Smooth muscle cell of trachea (primary cell): ENCODE measurements at places on chromosomes 5 and 9. TPM values are rescaled to one million over a fixed set of nuclear protein-coding genes. Genes with fewer than 3 reads are reported as not detected.

RETREG1 gene
- total RNA-seq, result 1.0 and 1.3 TPM in 2 replicates

IFNA2 gene
- total RNA-seq, result not detected in 2 replicates

COL15A1 gene
- 12.6 and 15.1 TPM in 2 replicates for total RNA-seq

NADK2 gene
- total RNA-seq, result 25.6 and 26.1 TPM in 2 replicates

GFI1B gene
- total RNA-seq, result 0.17 TPM in 1 of 2 replicates, not detected in the other

PAPPA gene
- total RNA-seq, result 8.7 and 62.7 TPM in 2 replicates

C9orf50 gene
- total RNA-seq, result 0.17 and 0.44 TPM in 2 replicates

MPDZ gene
- 36.1 and 38.0 TPM in 2 replicates for total RNA-seq

KLF4 gene
- 27.2 and 60.2 TPM in 2 replicates for total RNA-seq

TEK gene
- total RNA-seq, result 6.4 and 9.3 TPM in 2 replicates

LSM11 gene
- 3.1 and 3.5 TPM in 2 replicates for total RNA-seq

HOMER1 gene
- total RNA-seq, result 3.8 and 6.1 TPM in 2 replicates

ADRA1B gene
- 0.17 TPM in 1 of 2 replicates, not detected in the other for total RNA-seq

CCDC127 gene
- 7.1 and 7.8 TPM in 2 replicates for total RNA-seq

RNF180 gene
- 0.83 and 2.0 TPM in 2 replicates for total RNA-seq

SLC1A3 gene
- 8.3 and 11.6 TPM in 2 replicates for total RNA-seq

KCNN2 gene
- 0.44 TPM in 1 of 2 replicates, not detected in the other for total RNA-seq

SPINK6 gene
- not detected in 2 replicates for total RNA-seq
